ENCODE measurements at places on chromosomes 7 and 10.

GRCh38 chr7:98556288-98556687 lies 60.8 kb upstream of the NPTX2 start:
- no peak for DNase-seq

- DNase-seq = peak; percentile 27
These were observed 7.1 kb downstream of the ATOH7 start for GRCh38 chr10:68224810-68225209.

- DNase-seq = no peak
These were observed 184.6 kb downstream of the SEC23IP start for GRCh38 chr10:120076996-120077706.

- DNase-seq = no peak
These were observed 64.9 kb downstream of the MYOF start for GRCh38 chr10:93417266-93417665.

DNA sequence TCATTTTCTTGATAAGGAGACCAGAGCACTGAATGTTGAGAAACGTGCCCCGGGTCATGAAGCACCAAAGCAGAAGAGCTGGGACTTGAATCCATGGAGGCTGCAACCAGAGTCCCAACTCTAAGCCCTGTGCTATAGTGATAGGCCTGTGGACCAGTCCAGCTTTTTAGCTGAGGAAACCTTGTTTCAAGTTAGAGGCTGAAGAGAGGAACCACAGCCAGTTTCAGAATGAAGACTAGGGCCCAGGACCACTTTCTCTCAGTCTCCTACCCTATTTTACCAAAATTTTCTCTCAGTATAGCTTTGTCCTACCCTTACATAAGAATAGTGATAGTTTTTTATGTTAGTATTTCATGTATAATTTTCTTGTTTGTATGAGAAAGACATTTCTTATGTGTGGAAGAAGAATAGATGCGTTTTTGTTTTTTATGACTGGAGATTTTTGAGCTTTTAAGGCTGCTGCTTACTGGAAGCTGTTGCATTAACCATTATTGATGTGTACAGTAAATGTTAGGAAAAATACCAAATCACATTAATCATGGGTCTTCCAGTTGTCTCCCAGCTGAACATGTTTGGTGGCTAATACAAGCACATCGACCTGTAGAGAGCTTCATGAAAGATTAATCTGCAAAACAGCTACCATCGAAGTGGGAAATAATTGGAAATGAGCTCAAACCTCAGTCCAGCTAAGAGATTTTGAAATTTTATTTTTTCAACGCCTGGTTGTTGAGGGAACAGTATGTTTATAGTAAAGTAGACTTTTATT lies 45.0 kb upstream of the CSTF2T start:
- no peak for DNase-seq

GRCh38 chr7:31119249-31119648 lies 67.1 kb downstream of the ADCYAP1R1 start:
- DNase-seq = no peak

DNA sequence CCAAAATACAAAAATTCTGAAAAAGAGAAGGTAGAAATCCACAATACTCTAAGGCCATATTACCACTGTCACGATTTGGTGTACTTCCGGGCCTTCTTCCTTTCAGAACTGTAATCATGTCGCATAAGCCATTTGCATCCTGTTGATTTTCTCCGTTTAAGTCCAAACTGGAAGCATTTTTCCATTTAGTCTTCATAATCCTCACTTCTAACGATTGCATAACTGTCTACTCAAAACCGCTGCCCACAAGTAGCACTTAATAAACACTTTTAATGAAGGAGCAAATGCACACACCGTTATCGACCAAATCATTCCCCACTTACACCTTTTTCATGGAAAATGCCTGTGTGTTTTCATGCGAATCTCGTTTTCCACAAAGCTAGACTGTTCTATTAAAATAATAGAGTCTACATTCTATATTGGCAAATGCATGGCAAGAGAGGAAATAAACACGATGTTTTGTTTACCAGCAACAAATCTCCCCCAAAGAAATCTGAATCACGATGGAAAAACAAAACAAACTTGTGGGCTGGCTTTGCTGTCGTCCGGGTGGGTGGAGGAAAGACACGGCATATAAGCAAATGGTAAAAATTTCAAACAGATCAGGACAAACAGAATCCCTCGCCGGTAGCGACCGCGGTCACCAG lies 1.0 kb downstream of the ATE1 start:
- DNase-seq = peak; percentile 7

DNA sequence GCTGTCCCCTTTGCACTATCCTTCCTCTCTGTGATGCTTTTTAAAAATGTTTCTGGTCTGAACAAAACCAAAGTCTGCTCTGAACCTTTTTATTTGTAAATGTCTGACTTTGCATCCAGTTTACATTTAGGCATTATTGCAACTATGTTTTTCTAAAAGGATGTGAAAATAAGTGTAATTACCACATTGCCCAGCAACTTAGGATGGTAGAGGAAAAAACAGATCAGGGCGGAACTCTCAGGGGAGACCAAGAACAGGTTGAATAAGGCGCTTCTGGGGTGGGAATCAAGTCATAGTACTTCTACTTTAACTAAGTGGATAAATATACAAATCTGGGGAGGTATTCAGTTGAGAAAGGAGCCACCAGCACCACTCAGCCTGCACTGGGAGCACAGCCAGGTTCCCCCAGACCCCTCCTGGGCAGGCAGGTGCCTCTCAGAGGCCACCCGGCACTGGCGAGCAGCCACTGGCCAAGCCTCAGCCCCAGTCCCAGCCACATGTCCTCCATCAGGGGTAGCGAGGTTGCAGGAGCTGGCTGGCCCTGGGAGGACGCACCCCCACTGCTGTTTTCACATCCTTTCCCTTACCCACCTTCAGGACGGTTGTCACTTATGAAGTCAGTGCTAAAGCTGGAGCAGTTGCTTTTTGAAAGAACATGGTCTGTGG lies 11.4 kb upstream of the CSGALNACT2 start:
- no peak for DNase-seq

- DNase-seq = no peak
These were observed 263.6 kb downstream of the SKIDA1 start for GRCh38 chr10:21261842-21262294.

DNA sequence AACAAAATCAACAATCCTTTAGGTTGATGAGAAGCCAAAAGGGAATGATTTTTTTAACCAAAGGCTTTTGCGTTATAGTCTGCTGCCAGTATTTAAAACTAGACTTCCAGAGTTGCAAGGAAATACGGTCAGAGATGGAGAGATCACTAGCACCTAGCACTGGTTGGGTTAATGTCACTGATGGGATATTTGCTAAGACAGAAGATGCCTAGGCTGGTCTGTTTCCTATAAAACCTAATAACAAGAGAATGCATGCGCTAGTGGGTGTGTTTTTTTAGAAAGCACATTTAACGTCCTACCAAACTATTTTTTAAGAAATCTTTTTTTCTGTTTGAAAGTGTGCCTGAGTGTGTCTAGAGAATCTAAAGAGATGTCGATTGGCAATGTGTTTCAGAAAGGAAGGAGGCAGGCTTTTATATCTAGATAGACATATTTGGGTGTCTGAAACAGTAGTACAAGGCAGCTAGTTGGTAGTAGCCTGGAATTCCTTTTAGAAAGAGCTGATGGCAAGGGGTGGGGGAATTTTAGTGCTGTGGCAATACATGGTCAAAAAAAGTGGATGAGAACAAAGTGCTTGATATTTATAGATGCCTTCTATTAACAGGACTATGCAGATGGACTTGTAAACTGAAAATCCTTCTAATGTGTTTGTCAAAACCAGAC lies 863 bp downstream of the CALD1 start:
- DNase-seq = no peak

Data from fibroblast of skin of back (primary cell).